Caco-2 (cell line): ENCODE measurements at places on chromosomes 7 and 10. TPM values are rescaled to one million over a fixed set of nuclear protein-coding genes. Genes with fewer than 3 reads are reported as not detected.

Gene CFAP69
- 4.8 and 7.4 TPM in 2 replicates for total RNA-seq

Gene HTR5A
- not detected in 2 replicates for total RNA-seq

Gene COBL
- 60.6 and 63.6 TPM in 2 replicates for total RNA-seq

Gene ACTL6B
- total RNA-seq: not detected in 2 replicates

GRCh38 chr7:130381468-130382312 lies 1.4 kb downstream of the CPA1 start:
- no peak for DNase-seq

DNA sequence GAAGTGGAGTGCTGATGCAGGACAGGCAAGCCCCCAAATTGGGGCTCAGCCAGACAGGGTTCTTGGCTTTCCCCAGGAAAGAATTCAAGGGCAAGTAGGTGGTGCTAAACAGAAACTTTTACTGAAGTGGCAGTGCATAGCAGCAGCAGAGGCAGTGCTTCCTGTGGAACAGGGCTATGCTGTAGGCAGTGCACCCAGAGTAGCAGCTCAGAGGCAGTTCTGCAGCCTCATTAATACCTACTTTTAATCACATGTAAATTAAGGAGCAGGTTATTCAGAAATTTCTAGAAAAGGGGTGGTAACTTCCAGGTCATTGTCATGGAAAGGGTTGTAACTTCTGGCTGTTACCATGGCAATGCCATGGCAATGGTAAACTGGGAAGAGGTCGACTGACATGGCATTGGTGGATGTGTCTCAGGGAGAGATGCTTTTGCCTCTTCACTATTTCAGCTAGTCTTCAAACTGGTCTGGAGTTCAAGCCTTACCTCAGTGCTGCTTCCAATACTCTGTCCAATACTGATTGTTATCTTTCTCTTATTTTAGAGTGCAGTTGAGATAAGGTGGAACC lies 29.2 kb downstream of the PRSS58 start:
- DNase-seq: no peak

DNA sequence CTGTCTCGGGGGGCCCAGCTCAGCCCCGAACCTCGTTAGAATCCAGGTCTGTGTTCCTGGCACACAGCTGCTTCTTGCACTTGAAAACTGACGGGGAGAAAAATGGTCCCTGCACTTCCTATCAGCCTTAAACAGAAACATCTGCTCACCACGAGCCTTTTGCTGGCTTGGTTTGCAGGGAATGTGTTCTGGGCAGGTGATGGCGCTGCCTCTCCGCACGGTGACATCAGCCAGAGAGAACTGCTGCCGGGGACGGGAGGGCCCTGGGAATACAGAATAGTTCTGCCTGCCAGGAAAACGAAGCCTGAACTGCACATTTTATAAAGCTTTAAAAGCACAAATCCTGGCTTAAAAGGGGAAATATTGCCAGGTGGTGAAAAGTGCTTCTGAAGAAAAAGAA lies 622.5 kb downstream of the TYW1 start:
- no peak for DNase-seq

DNA sequence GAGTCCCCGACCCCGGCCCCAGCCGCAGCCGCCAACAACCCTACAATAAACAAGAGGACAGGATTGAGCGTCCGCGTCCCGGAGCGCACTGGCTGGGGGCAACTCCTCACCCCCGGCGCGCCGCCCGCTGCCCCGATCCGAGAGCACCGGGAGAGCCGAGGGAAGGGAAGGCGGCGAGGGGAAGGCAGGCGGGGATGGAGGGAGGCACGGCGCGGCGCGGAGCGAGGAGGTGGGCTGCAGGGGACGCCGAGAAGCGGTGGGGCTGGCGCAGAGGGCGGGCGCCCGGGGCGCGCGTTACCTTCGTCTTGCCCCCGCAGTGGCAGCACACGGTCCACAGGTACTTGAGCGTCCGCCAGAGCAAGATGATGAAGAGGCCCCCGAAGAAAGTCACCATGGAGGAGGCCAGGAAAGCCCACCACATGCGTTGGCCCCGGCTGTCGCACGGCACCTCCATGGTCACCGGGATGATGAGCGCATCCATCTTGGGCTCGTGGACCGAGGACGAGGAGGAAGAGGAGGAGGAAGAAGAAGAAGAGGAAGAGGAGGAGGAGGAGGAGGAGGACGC lies 559 bp downstream of the KCNMA1 start:
- no peak for DNase-seq

DNA sequence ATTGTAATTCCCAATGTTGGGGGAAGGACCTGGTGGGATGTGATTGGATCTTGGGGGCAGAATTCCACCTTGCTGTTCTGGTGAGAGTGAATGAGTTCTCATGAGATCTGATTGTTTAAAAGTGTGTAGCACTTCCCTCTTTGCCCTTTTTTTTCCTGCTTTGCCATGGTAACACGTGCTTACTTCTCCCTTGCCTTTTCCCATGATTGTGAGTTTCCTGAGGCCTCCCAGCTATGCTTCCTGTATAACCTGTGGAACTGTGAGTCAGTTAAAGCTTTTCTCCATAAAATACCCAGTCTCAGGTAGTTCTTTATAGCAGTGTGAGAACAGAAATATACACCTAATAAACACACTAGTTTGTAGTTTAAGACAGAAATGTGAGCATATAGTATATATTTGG lies 166.8 kb upstream of the MAGI2 start:
- DNase-seq: no peak
